Upper lobe of right lung (tissue), 1 donor: ENCODE measurements at places on chromosomes 6 and 20. TPM values are rescaled to one million over a fixed set of nuclear protein-coding genes. Genes with fewer than 3 reads are reported as not detected.

DNA sequence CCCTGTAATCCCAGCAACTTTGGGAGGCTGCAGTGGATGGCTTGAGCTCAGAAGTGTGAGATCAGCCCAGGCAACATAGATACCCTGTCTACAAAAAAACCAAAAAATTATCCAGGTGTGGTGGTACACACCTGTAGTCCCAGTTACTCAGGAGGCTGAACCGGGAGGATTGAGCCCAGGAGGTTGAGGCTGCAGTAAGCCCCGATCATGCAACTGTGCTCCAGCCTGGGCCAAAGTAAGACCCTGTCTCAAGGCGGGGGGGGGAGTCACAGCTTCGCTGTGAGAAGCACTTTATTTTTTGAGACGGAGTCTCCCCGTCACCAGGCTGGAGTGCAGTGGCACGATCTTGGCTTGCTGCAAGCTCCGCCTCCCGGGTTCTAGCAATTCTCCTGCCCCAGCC, 54.2 kb downstream of the EZR start:
- no peak for DNase-seq

GRCh38 chr6:27812805-27813492, 99.2 kb downstream of the OR2B2 start:
- DNase-seq = no peak

- DNase-seq = no peak
Measured at GRCh38 chr6:23951691-23952090, 174.3 kb upstream of the NRSN1 start.

Gene HTR1E
- not detected for total RNA-seq

DNA sequence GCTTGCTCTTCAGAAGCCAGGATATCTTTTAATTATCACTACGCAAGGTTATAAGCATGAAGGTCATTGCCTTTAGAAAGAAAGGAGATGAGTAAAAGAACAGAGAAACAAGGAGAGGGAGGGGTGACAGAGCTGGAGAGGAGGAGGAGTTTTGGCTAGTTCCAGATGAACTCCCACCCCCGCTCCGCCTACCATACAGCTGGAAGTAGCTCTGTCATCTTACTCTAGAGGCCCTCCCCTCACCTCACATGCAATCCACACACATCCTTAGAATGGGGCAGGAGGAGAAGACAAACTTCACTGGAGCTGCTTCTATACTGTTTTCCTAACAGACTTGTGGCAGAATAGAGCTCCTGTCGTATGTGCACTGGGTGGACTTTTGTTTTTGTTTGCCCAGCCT, 144.7 kb downstream of the SCML4 start:
- DNase-seq = no peak

GRCh38 chr6:163985040-163985439, 570.5 kb downstream of the QKI start:
- no peak for DNase-seq

DNA sequence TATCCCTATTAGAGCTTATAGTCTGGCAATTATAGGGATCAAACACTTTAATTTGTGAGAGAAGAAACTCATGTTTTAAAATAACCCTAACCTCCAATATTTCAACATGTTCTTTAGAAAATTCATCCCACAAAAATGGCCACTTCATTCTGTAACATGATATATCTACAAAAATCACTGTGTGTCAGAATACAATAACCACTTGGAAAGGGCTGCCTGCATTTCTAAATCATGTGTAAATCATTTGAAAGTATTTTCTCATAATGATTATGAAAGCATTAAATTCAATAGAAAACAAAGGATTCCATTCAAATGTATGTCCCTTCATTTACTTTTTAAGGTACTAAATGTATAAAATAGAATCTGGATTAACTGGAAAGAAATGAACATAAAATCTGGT, 101.4 kb upstream of the NHSL1 start:
- no peak for DNase-seq

- no peak for DNase-seq
Measured at GRCh38 chr20:34193051-34193450, 48.2 kb upstream of the ASIP start.

GRCh38 chr20:48901326-48901725, 20.2 kb upstream of the ARFGEF2 start:
- DNase-seq = no peak

DNA sequence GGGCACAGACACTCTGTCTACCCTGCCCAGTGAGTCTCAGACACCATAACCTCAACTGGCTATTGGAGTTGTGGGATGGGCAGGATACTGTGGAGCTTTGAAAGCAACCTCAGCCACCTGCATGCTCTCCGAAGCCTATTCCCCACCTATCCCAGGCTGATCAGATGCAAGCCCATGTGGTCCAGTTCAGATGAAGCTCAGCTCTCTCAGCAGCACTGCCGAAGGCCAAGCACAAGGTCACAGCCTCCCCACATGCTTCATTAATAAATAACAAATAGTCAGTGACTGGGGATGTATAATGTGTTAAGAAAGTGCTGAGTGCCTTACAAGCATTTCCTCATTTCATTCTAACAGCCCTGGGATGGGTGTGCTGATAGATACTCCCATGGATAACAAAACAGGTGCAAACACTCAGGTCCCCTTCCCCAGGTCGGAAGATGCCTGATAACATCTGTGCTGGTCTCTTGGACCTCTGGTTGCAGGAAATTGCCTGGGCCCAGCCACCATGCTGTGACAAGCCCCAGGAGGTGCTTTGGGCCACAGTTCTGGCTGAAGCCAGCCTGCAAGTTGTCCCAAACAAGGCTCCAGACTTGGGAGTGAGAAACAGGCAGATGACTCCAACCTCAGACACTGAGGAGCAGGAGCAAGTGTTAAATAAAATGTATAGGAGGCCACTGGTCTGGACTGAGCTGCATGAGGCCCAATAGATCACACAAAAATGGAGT, 3.7 kb downstream of the ACSS1 start:
- DNase-seq = peak; percentile 45

Gene IPCEF1
- 8.8 TPM for total RNA-seq

DNA sequence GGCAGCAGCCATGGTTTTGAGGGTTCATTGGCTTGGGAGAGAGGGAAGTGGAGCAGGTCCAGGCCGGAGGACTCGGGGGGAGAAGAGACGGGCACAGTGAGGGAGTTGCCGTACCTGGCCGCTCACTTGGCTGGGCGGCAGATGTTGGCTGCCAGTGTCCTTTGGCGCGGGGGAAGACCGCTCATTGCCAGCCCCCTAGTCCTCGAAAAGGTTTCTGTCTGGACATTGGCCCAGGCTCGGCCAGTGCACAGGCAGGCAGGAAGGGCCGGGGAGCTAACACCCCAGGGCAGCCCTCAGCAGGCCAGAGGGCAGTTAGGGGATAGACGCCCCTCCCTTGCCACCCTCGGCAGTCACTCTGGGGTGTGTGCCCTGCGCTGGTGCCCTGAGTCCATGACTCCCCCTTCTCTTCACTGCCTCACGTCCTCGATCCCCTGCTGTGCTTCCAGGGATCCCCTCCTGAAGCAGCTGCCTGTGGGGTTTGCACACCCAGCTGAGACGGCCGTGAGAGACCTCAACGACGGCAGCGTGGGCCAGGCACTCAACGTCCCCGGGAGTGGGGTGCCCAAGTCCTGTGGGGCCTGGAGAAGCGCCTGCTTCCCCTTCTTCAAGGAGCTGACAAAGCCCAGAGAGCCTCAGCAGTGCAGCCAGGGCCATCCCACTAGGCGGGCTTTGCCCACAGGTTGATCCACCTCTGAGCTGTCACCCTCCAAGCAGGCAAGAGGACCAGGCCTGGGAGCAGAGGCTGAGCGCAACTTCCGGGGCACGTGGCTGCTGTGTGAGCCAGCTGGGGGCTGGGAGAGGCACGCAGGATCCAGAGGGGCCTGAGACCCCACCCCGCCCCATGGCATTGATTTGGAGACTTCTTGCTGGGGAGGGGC, 20.4 kb downstream of the RBM38 start:
- no peak for DNase-seq

Gene ENPP3
- total RNA-seq = 0.87 TPM

DNA sequence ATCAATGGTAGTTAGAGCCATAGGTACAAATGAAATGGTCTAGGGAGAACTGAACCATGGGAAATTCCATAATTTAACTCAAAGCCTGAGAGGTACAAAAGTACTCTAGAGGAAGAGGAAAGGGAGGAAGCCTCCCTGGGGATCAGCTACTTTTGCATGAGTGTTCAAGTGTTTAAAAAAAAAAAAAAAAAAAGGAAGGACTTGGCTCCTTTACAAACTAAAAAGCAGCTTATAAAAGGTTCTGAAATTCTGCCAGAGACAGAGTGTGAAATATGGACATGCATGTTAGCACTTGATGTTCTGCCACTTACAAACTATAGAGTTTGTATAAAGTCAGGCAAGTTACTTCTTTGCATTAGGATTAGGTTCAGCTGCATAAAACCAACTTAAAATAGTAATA, 290.0 kb downstream of the TBC1D7 start:
- no peak for DNase-seq

- no peak for DNase-seq
Measured at GRCh38 chr20:21237956-21238799, 65.0 kb upstream of the XRN2 start.

Gene DEFB132
- not detected for total RNA-seq

Gene CALHM5
- total RNA-seq = 1.9 TPM

Gene TNNC2
- 0.61 TPM for total RNA-seq

GRCh38 chr20:10316582-10316981, 98.0 kb downstream of the SNAP25 start:
- no peak for DNase-seq

GRCh38 chr20:7829031-7829430, 111.2 kb downstream of the HAO1 start:
- DNase-seq = no peak

DNA sequence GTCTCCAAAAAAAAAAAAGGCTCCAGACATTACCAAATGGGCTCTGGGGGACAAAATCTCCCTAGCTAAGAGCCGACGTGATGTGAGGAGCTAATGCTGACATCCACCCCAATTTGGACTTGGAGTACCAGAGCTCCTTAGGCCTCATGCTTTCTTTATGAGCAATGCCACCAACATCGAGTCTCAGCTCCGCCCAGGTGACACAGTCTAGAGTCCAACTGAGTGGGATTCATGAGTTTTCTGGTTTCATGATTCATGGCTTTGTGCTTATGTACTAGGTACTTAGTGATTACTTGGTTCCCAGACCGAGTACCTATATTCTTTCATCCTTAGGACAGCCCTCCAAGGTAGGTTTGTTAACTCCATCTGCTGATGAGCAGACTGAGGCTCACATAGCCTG, 4.4 kb downstream of the ANKRD60 start:
- no peak for DNase-seq

Gene LY6G6F
- total RNA-seq = not detected

DNA sequence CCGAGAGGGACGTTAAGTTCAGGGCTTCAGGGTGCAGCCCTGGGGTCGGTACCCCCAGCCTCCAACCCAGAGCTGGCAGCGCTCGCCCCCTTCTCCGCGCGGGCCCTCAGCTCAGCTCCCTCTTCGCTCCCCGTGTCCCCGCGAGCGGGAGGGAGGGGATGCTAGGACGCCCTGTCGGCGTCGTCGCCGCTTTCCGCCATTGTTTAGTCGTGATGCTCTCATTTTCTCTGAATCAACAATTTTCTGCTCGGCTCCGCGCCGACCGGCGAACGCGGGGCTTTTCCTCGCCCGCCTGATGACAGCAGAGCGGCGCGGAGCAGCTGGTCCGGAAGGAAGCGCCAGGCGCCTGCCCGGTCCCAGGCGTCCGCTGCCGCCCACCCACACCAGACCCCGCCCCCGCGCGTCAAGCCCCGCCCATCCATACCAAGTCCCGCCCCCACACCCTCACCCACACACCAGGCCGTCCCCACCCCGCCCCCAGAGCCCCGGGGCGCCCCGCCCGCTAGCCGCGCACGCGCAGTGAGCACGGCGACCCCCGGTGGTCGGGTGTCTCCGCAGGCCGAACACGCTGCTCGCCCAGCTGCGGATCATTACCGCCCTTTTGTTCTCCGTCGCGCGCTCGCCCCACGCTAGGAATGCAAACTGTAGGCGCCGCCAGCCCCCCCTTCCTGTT, 50.1 kb upstream of the SLC32A1 start:
- DNase-seq = peak; percentile 69

- DNase-seq = no peak
Measured at GRCh38 chr6:55994531-55994930, 119.1 kb upstream of the BMP5 start.
